ENCODE measurements at places on chromosomes 11 and 22.

DNA sequence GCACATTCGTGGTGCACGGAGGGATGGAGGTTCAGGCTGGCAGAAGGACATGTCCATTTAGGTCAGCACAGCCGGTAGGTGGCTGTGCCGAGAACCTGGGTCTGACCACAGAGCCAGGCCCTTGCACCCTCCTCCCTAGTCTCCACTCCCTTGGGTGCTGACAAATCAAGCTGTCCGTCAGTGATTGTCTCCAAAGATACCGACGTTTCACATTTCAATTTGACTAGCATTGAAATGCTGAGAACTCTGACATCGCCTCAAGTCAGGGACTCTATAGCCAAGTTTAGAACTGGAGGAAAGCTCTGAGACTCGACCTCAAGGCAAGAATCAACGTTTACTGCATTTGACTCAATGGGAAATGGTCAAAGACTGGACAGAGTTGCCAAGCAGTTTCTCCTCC is 1321.1 kb downstream of the TBC1D22A start:
- DNase-seq: no peak

- no peak for DNase-seq
These were observed 413.6 kb downstream of the TBC1D22A start for GRCh38 chr22:47176026-47176389.

- DNase-seq: no peak
These were observed 33.9 kb downstream of the TSPAN4 start for GRCh38 chr11:876545-876944.

GRCh38 chr11:69834251-69834650 is 15.0 kb upstream of the FGF3 start:
- DNase-seq: no peak

DNA sequence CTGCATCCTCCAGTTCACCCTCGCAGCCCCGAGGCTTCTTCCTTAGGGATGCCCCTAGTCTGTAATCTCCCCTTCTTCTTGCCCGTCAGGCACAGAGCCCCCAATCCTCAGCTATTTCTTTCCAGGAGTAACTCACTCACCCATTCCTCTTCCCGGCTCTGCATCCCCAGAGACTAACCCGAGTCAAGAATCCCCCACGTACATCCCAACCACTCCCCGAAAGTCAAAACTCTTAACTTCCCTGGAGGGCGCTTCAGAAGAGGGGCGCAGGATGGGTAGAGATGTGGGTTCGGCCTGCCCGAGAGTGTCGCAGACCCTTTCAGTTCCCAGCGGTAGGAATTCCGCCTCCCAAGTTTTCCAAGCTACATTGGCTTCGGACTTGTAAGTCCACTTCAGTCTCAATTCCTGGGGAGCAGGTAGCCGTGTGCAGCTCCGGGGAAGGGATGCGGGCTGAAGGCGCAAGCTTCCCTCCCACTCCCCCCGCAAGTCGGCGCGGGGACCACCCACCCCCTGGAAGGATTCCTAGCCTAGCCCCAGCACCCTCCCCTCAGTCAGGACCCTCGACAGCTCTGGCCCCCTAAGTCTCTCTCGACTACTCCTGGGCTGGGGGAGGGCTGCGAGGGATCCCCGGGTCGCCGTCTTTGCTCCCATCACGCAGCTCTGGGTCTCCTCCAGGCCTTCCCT is 871 bp downstream of the BDNF start:
- DNase-seq: no peak

DNA sequence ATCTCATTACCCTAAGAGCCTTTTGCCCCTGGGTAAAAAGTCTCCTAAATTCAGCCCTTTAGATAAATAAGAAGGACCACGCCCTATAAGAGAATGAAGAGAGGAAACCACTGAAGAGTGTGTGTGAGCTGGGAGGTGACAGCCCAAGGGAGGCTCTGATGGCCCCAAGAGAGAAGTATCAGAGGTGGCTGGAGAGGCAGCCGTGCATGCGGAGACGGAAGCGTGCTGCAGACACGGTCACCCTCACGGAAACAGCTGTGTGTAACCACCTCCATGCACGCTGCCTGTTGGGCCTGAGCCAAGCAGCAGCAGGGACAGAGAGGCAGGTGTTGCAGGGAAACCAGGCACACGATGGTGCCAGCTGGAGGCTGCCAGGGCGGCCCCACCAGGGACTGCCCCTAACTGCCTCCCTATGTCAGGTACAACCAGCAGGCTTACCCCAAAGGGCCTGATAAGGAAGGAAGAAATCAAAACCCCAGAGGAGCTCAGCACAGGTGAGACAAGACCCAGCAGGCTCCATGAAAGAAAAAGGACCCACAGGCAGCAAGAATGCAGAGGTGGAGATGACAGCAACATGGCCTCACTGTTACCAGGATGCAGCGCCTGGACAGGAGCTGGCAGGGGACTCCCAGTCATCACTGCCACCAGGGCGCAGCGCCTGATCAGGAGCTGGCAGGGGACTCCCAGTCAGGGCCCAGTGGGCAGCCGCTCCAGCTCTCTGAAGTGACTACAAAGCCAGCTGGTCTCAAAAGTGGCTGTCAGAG is 7.8 kb downstream of the LARGE2 start:
- no peak for DNase-seq

GRCh38 chr11:80317612-80318011 is 876.8 kb upstream of the TENM4 start:
- DNase-seq: no peak

DNA sequence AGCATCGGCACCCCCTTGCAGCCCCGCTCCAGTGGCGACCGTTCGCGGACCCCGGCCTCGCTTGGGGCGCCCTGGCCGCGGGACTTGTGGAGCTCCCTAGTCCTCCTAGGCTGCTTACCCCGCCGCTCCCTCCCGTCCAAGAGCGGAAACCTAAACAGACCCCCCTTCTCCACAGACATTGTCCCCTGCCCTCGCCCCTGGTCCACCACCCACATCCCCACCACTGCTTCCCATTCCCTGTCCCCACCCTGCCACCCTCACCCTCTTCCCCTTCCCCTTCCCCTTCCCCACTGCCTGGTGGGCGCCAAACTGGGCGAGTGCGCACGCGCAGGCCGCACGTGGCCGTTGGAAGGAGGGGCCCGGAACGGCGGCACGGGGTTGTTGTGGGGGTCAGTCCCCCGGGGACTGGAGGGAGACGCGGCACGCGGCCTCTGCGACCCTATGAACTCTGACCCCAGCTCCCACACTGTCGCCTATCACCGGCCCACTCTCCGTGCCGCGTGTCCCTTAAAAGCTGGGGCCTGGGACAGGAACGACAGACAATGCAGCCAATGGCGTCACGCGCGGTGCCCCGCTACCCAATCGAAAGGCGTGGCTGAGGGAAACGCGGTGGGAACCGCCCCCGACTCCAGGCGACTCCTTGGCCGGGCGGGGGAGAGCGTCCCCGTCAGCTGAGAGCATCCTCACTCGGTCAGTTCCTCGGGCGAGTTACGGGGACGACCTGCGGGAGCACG is at the start of gene SNX32:
SNX32 (plus strand) TSS at position 667 of the 734 bp plus-strand sequence. CDS start 103 bp downstream, outside the sequence.
- peak; percentile 78 for DNase-seq

- no peak for DNase-seq
These were observed 1.9 kb upstream of the SMDT1 start for GRCh38 chr22:42077486-42078125.

DNA sequence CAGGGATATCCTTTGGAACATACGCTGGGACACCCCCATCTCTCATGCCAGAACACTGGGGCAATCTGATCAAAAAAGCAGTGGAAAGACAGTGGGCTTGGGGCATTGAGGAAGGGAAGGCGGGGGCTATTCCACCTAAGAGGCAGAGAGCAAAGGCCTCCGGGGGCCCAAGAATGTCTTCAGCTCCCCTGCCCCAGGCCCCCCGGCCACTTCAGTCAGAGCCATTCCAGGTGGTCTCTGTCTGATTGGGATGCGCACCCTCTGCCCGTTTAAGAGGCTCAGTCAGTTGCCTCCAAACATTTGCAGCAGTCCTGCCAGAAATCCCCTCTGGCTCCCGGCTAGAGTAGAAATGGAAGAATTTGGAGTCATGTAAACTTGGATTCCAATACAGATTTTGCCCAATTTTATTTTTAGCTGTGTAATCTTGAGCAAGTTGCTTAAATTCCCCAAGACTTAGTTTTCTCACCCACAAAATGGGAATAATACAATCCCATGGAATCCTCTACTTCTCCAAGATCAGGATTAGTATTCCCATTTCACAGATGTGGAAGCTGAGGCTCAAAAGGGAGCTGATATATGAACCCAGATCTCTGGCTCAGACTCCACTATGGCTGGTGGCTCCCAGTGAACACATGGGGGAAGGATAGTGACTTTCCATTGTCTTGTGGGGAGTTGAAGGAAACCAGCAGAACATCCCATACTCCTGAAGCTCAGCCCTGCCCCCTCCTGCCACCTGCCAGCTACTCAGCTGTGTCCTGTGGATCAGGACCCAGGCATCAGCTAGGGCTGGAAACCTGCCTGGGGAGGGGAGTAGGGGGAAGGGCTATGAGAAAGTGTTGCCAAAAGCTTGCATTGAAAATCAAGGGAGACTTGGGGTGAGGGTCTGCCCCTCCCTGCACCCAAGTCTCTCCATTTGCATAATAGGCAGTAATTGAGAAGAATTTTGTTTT is 6.1 kb upstream of the WNT11 start:
- no peak for DNase-seq

DNA sequence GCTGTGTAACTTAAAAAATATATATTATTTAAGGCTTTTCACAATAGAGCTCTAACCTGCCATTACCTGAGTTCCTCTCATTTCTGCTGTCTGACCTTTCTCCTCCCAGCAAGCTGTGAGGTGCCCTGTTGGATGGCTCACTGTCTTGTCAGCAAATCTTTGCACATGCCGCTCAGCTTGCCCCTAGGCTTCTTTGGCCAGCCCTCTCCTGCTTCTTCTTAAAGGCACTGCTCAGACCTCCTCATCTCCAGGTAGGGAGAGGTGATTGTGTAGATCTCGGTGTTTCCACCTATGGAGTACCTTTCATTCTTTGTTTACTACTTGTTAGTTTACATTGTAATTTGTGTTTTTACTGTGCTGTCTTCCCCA is 96.5 kb downstream of the EXT2 start:
- no peak for DNase-seq

GRCh38 chr22:20243537-20244249 is 24.4 kb downstream of the RTN4R start:
- peak; percentile 38 for DNase-seq

- DNase-seq: no peak
These were observed 134.4 kb downstream of the MPPED1 start for GRCh38 chr22:43546186-43546585.

GRCh38 chr11:16001899-16002426 is 354.4 kb downstream of the SOX6 start:
- peak; percentile 85 for DNase-seq

DNA sequence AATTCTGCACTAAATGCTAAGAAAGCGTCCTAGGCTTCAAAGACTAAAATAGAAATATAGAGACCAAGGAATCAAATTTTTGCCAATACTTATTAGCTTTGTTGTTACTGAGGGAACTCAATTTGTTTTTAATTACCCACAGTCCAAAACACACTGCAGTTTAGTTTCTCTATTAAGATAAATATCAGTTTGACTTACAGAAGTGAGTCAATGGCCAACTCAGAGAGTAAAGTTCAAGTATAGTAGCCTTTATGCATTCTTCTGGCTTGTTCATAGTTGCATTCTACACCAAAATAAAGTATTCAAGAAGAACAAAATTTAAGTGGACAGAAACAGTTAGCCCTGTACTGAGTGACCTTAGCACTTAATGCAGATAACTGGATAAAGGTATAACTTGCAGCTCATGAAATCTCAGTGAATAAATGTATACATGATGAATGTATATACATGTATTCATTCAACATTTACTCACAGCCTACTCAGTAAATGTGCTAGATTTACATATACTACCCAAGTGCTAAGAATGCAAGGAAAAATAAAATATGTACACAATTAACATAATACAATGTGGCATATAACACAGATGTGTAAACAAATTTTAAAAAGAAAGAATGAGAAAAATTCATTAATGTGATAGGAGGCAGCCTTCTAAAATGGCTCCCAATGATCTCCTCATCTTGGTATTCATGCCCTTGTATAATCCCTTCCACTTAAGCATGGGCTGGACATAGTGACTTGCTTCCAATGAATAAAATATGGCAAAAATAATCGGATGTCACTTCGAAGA is 9.7 kb upstream of the RNF141 start:
- peak; percentile 21 for DNase-seq

DNA sequence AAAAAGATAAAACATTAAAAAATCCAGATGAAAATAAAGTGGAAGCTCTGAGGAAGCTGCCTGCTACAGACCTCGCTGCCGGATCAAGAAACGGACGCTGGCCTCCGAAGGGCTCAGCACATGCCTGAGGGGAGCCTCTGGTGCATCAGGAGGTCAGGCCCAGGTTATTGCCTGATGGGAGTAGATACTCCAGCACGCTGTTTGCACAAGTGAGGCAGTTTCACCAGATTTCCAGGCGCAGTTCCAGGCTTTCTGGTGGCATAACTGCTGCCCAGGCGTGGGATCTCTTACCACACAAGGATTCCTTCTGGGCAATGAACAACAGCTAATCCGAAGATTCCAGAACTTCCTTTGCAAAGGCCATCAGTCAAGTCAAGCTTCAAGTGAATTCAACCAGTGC is 154.2 kb downstream of the MPPED1 start:
- no peak for DNase-seq

DNA sequence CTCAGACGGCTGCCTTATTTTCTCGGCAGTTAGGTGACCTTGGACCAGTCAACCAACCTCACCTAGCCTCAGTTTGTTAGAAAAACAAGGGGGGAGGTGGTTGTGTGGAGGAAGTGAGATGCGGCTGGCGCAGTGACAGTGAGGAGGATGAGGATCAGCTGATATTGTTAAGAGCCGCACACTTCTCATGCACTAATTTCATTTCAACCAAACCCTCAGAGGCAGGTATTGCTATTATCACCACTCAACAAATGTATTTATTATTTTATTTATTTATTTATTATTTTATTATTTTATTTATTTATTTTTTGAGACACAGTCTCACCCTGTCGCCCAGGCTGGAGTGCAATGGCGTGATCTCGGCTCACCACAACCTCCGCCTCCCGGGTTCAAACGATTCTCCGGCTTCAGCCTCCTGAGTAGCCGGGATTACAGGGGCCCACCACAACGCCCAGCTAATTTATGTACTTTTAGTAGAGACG is 2.1 kb downstream of the LGALS1 start:
- DNase-seq: no peak

GRCh38 chr11:65388731-65389130 is 2.3 kb downstream of the FRMD8 start:
- DNase-seq: no peak

- no peak for DNase-seq
These were observed 15.5 kb upstream of the GRK3 start for GRCh38 chr22:25548866-25549464.

DNA sequence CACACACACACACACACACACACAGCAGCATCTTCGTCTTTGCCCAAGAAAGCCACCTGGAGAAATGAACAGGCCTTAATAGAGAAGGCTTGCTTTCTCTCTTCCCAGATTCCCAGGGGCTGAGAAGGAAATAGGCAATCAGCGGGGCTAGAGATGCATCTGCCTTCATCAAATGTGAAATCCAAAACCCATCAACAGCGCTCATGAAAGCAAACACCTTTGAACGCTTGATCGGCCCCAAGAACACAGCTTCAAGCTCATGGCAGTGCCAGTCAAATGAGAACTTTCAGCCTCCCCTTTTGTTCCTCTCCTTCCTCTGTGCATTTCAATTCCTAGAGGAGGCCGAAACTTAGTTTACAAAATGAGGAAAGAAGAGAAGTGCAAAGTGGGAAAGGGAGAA is 122.7 kb downstream of the EFCAB6 start:
- DNase-seq: no peak

- DNase-seq: no peak
These were observed 36.2 kb downstream of the CNTF start for GRCh38 chr11:58658623-58659022.

Measured in AG04450 (cell line).